ENCODE measurements at places on chromosomes 7 and 10.

DNA sequence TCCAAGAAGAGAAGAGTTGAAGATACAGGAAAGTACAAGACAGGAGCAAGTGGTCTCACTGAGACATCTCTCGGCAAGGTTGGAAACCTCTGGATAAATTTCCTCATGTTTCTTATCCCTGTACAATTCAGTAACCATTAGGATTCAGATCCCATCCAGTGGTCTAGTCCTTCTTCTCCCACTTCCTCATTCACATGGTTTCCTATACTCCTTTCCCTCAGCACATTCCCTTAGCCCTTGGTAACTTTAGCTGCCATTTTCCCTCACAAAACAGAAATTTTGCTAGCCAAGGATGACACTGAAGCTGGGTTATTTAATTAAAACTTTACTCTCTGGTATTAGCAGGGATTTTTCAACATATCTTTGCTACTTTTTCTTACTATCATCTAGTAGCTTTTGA is 82.6 kb downstream of the CPED1 start:
- DNase-seq, result no peak

DNA sequence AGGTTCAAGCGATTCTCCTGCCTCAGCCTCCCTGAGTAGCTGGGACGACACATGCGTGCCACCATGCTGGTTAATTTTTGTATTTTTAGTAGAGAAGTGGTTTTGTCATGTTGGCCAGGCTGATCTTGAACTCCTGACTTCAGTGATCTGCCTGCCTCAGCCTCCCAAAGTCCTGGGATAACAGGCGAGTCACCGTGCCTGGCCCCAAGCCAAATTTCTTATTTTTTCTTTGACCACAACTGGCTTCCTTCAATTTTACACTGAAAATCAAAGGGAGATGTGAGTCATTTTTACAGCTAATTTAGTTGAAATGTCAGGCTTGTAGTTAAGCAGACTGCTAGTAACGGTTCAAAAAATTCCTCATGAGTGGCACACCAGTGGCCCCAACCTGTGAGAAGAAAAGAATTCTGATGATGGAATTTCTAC is 7.8 kb downstream of the RNF216 start:
- DNase-seq, result peak; percentile 12

GRCh38 chr10:93106631-93107072 is 33.0 kb downstream of the CYP26A1 start:
- no peak for DNase-seq

DNA sequence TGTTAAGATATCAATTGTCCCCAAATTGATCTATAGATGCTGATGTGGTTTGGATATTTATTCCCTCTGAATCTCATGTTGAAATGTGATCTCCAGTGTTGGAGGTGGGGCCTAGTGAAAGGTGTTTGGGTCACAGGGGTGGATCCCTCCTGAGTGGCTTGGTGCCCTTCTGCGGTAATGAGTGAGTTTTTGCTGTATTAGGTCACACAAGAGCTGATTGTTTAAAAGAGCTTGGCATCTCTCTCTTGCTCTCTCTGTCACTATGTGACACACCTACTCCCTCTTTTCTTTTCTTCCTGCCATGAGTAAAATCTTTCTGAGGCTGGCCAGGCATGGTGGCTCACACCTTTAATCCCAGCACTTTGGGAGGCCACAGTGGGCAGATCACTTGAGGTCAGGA is 98.2 kb upstream of the KAT6B start:
- DNase-seq, result no peak

DNA sequence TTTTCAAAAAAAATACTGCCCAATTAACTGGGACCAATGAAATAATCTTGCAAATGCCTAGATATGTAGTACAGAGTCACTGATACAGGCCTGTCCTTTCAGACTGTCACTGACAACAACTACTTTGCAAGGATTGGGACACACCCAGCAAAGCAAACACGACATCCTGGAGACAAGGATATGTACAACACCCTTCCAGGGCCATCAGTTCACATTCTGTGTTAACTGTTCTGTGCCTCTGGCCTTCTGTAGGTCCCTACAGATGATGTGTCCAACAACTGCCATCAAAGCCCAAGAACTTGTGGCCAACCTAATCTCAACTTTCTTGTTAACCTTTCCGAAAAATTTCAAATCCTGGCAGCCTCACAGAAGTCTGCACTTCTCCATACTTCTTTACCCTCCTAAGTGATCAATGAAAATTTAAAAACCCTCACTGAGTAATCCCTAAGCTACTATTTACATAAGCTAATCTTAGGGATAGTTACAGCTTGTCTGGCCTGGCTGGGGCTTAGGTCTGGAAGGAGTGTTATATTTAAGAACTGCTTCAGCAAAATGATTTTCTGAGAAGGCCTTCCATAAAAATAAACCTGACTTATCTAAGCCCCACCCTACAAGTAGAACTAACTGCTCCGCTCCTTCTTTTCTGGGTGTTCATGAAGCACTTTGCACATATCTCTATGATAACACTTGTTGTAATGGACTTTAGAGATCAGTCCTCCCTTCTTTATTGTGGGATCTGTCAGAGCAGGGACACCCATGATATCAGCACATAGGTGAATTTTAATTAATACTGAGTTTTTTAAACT is 21.0 kb downstream of the COBL start:
- DNase-seq, result no peak

- no peak for DNase-seq
These were observed 45.6 kb downstream of the ZNF438 start for GRCh38 chr10:30986053-30986555.

DNA sequence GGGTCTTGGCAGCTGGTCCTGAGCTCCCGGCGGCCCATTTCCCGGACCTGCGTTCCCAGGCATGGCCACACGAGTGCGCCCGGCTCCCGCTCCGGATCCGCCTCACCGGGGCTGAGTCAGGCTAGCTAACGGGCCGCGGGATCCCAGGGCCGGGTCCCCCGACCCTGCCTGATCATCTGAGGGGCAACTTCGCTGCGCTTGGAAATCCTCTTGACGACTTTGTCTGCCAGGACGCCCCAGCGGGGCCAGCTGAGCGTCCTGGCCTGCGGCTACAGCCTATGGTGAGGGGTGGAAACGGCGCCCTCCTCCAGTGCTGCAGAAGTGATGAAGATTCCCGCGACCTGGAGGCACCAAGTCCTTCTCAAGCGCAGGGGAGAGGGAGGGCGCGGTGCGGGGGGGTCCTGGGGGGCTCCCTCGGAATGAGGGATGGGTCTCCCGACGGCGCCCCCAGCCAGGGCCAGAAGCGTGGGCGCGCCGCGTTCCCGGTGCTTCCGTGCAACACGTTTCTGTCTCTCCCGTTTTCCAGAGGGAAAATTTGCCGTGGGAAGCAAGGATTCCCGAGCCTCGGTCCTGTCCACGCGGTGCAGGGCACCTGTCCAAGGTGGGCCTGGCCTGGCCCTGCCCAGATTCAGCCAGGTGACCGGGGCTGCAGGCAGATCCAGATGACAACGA is 212.4 kb downstream of the CCSER2 start:
- DNase-seq, result peak; percentile 45

- no peak for DNase-seq
These were observed 53.7 kb upstream of the MAGI2 start for GRCh38 chr7:79507131-79507530.

DNA sequence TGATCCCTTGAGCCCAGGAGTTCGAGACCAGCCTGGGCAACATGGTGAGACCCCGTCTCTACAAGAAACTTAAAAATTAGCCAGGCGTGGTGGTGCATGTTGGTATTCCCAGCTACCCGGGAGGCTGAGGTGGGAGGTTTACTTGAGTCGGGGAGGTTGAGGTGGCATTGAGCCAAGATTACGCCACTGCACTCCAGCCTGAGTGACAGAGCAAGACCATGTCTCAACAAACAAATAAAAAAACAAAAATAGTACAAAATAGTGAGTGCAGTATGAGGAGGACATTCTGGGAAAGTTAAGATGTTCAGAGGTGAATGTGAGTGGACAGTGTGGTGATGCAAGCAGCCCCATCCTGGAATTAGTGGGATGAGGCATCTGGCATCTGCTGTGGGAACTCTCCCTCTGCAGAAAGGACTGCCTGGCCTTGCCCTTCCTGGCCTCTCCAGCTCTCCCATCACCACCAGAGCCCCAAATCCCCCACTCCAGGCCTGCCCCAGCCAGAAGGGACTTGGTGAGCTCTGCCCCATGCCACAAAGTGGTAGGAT is 96.6 kb upstream of the PARD3 start:
- no peak for DNase-seq

DNA sequence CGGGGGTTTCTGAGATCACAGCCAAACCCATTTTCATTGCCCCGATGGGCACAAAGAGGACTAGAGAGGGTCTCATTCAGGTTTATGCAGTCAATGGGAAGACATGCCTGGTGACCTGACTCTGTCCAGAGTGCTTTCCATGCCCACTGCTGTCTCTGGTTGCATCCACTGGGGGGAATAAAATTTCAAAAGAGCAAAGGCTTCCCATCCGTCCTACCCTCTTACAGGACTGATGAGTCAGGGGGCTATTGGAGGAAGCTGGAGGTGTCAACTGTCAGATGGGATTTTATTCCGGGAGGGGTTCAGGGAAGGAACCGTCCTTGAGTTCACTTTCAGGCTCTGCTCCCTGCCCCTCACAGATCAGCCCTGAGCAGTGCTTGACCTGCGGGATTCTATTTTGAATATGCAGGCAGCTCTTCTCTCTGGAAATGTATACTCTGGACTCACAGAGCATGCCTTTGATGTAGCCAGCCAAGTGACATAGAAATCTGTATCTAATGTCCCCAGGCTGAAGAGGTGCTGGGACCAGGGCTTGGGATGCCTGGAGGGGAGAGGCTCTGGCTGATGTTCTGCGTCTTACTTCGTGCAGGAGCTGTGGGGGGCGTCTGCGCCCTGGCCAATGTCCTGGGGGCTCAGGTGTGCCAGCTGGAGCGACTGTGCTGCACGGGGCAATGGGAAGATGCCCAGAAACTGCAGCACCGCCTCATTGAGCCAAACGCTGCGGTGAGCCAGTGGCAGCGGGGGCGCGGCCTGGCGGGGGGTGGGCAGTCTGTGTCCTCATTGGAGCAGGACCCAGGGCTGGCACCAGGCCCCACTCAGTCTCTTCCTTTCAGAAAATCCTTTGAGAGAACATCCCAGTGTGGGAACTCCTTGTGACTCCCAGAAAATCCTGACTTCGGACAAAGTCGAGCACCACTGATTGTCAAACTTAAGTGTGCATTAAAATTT is 12.0 kb downstream of the C10orf62 start:
- DNase-seq, result no peak

DNA sequence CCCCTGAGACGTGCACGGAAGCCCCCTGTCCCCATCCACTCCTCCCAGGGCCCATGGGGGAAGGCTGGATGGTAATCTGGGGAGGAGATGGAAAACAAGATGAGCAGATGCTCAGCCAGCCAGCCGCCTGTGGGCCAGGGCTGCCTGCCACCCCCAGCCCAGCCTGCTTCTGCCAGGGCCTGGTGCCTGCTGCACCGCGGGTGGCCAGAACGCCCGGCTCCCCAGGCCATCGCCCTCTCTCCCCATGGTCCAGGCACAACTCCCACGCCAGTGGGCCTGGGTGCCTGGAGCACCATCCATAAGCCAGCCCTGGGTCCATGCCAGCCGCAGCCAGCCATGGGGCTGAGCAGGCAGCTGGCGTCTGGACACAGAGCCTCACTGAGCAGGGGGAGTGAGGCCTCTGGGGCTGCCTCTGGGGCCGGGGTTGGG is 57.2 kb upstream of the ELN start:
- DNase-seq, result no peak

DNA sequence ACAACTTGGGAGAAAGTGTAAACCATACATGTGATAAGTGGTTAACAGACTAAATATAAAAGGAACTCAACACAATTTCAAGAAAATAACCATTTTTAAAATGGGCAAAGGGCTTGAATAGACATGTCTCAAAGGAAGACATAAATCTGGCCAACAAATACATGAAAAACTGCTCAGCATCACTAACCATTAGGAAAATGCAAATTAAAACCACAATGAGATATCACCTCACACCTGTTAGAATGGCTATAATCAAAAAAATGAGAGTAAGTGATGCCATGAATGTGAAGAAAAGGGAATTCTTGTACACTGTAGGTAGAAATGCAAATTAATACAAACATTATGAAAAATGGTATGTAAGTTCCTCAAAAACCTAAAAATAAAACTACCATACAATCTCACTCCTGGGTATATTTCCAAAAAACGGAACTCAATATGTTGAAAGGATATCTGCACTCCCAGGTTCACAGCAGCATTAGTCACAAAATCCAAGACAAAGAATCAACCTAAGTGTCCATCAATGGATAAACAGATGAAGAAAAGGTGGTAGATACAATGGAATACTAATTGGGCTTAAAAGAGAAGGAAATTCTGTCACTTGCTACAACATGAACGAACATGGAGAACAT is 5.6 kb downstream of the SNX13 start:
- no peak for DNase-seq

DNA sequence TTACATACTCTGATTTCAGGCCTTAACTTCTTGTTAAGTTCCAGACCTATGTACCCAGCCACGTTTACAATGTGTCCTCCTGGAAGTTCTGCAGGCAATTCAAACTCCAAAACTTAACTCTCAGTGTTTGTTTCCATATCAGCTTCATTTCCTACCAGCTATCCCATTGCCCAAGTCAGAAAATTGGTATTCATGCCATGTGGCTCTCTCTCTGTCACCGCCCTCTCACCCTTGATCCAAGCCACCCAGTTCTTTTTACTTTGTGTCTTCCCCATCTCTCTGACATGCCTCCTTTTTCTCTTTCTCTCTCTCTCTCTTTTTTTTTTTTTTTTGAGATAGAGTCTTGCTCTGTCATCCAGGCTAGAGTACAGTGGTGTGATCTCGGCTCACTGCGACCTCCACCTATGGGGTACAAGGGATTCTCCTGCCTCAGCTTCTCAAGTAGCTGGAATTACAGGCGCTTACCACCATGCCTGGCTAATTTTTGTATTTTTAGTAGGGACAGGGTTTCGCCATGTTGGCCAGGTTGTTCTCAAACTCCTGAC is 33.9 kb downstream of the ARL4A start:
- no peak for DNase-seq

- DNase-seq, result peak; percentile 1
These were observed 345.0 kb downstream of the REEP3 start for GRCh38 chr10:63866075-63866746.

- no peak for DNase-seq
These were observed 2.8 kb downstream of the TRIL start for GRCh38 chr7:28955356-28955717.

- DNase-seq, result no peak
These were observed 33.5 kb upstream of the SFRP5 start for GRCh38 chr10:97805096-97805884.

- DNase-seq, result no peak
These were observed 75.4 kb upstream of the SVIL start for GRCh38 chr10:29710128-29710527.
